ENCODE measurements at places on chromosomes 4 and X.

DNA sequence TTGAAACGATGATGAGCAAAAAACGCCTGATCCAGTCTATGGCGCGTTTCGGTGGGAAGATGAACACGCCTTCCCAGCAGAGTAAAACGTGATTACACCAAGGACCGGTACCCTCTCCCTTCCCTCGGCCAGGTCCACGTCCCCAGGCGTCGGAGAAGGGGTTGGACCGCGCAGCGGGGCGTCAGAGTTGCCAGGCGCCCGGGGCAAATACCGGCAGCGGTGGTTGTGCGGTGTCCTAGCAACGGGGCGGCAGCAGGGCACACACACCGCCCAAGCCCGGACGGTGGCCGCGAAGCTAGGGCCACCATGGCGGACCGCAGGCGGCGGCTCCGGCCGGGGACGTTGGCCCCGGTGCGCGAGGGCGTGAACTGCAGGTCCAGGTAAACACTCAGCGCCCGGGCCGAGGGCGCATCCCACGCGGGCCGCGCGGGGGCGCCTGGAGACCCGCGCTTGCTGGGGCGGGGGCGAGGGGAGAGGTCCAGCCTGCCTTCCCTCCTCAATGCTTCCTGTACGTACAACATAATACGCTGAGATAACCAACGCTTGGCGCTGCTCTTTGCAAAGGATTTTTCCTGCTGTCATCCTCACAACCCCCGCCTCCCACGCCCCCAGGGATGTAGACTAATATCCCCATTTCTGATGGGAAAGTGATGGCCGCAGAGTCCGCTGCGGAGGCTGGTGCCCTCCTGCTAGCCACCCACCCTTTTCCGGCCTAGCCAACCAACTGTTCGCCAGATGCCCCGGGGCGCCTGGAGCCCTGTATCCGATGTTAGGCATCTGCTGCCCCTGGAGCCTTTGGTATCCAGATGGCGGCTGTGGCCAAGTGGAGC is at the start of gene FAM47E:
Gene FAM47E, plus strand, starts transcription at position 281 of the 830 bp plus-strand sequence. Its CDS starts 26 bp downstream, at position 307.
- DNase-seq: no peak

DNA sequence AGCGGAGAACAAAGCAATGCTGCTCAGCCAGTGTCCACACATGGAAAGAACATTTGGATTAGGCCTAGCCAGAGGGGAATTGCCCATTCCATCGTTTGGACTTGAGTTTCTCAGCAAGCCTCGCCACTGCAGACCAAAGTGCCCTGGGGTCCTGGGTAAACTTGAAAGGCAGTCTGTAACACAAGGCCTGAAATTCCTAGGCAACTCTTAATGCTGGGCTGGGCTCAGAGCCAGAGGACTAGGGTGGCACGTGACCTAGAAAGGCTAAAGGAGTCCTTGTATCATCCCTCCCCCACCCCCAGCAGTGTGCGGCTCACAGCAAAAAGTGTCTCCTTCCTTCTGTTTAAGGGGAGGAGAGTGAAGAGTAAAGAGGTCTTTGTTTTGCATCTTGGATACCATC is 210.4 kb upstream of the ARX start:
- DNase-seq: no peak

GRCh38 chr4:1209821-1210220 is 37.4 kb upstream of the SPON2 start:
- DNase-seq: no peak

GRCh38 chrX:148568763-148569162 is 68.3 kb downstream of the AFF2 start:
- DNase-seq: no peak

GRCh38 chr4:154441124-154441523 is 50.5 kb downstream of the DCHS2 start:
- DNase-seq: no peak

DNA sequence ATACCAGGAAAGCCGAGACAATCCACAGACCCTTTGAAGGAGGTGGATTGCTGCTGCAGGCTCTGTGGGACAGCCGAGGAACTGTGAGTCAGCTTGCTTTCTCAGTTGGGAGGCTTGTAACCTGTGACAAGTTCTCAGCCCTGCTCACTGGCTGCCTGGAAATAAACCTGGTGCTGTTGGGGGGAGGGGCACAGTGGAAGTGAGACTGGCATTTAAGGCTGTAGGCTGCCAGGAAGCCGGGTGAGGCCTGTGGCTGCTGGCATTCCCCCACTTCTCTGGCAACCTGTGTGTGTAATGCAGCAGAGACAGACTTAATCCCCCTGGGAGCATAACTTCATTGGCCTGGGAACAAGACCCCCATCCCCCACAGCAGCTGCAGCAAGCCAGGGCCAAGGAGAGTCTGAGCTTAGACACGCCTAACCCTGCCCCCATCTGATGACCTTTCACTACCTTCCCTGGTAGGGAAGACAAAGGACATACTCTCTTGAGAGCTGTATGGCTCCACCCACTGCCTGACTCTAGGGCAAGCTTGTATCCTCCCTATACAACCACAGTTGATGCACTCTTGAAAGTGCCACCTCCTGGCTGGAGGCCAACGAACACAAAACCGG is 64.1 kb downstream of the ALPK1 start:
- DNase-seq: no peak

GRCh38 chr4:7654550-7655445 is 220.1 kb upstream of the PSAPL1 start:
- no peak for DNase-seq

- no peak for DNase-seq
Observed at GRCh38 chrX:133300591-133300990, 82.4 kb upstream of the TFDP3 start.

GRCh38 chr4:121126449-121127006 is 37.6 kb downstream of the TNIP3 start:
- no peak for DNase-seq

- DNase-seq: no peak
Observed at GRCh38 chrX:109489174-109489573, 7.3 kb upstream of the GUCY2F start.

DNA sequence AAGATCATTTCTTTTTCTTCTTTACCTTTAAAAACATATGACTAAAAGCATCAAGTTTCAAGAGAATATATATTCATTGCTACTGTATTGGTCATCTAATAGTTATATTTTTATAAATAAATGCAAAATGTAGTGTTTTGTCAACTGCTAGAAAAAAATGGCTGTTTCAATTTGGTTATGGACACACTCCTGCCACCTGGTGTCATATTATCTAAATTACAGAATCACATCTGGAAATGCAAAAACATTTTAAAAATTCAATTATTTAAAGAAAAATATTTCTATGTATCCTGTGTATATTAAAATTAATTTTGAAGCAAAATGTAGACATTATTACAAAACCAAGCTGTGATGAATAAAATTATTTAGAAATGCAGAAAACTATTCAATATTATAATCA is 329.4 kb upstream of the PCDH18 start:
- no peak for DNase-seq

GRCh38 chrX:20309806-20310205 is 43.1 kb upstream of the RPS6KA3 start:
- DNase-seq: no peak

GRCh38 chr4:138399081-138399480 is 156.9 kb upstream of the SLC7A11 start:
- DNase-seq: no peak

DNA sequence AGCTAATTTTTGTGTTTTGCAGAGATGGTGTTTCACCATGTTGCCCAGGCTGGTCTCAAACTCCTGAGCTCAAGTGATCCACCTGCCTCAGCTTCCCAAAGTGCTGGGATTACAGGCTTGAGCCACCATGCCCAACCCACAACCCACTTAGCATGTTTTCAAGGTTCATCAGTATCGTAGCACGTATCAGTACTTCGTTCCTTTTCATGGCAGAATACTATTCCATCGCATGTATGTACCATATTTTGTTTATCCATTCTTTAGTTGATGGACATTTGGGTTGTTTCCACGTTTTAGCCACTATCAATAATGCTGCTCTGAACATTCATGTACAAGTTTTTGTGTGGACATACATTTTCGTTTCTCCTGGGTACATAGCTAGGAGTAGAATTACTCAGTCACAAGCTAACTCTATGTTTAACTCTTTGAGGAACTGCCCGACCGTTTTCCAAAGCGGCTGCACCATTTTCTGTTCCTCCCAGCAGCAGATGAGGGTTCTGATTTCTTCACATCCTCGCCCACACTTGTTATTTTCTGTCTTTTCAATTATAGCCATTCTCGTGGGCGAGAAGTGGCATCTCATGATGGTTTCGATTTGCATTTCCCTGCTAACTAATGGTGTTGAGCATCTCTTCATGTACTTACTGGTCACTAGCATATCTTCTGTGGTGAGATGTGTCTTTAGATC is 32.5 kb downstream of the MAN2B2 start:
- no peak for DNase-seq

- DNase-seq: no peak
Observed at GRCh38 chr4:681736-682451, 7.1 kb downstream of the SLC49A3 start.

GRCh38 chrX:39682778-39683177 is 415.0 kb downstream of the BCOR start:
- no peak for DNase-seq

DNA sequence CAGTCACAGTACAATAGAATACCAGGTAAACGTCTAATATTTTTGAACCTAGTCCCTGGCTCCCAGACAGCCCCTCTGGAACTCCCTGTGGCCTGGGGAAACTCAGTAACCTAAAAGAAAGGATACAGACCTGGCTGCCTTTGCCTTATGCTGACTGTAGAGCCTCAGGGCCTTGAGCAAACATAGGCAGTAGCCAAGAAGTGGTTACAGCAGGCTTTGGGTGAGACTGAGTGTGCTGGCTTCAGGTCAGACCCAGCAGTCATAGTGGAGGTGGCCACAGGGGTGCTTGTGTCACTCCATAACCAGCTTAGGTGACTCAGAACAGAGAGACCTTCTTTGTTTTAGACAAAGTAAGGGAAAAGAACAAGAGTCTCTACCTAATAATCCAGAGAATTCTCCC is 141.8 kb upstream of the PRDX4 start:
- no peak for DNase-seq

- DNase-seq: no peak
Observed at GRCh38 chr4:11049001-11049400, 364.4 kb upstream of the CLNK start.

- DNase-seq: no peak
Observed at GRCh38 chrX:70033348-70034051, 16.2 kb downstream of the AWAT2 start.

GRCh38 chr4:47494124-47494430 is 9.0 kb downstream of the ATP10D start:
- DNase-seq: no peak

DNA sequence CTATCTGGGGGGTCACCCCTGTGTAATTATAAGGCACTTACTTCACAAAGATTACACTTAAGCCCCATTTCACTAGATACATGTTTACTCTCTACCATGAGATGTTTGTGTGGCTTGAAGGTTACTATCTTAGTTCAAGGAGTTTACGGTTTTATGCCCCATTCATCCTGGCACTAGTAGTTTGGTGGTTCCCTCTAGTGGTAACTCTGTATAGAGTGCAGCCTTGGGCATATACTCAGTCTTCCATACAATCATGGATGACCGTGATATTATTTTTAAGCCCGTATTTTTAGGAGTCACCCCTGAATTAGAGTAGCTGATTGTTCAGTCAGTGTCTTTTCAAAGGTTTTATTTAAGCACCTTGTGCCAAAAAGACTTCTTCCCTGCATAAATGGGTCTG is 109.9 kb upstream of the FAM47C start:
- no peak for DNase-seq

DNA sequence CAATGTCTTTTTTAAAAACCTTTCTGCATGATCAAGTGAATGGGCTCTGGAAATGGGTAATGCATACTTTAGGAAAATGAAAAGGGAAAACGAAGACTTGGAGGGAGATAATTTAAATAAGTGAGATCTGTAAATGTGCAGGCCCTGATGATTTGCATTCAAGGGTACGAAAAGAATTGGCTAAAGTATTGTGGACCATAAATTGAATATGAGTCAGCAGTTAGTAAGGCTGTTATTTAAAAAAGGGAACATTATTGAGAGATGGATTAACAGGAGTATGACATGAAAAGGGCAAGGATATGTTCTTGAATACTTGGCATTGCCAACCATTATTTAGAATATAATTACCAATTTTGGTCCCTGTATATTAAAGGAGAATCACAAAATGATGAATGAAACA is 125.5 kb downstream of the GPAT3 start:
- DNase-seq: no peak

DNA sequence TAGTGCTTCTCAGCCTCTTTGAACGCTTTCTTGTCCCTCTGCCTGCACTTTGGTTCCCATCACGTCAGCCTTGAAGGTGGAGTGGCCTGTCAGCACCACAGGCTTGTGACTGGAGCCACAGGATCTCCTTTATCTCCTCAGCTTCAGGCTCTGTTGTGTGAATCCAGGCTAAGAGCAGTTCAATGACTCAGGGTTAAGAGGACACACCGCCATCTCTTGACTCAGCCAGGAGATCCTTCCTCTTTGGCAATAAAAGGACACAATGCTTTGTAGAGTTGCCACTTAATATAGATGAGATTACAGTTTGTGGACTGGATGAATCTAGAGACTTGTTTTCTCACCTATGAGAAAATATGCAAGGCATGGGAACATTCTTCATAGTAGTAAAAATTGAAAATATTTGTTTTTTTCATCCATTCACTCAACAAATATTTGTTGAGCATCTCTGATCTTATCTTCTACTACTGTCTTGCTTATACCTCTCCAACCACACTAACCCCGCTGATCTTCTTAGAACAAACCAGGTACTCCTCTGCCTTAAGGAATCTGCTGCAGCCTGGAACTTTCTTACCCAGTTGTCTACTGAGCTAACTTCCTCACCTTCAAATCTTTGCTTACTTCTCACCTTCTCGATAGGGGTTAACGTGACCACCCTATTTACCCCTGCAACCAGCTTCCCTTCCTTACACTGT is 62.3 kb downstream of the UCHL1 start:
- DNase-seq: no peak

- no peak for DNase-seq
Observed at GRCh38 chr4:22607382-22607781, 85.4 kb upstream of the GBA3 start.

- DNase-seq: no peak
Observed at GRCh38 chr4:184016759-184017668, 111.9 kb downstream of the STOX2 start.

GRCh38 chr4:6938237-6938636 is 28.6 kb downstream of the TBC1D14 start:
- no peak for DNase-seq

DNA sequence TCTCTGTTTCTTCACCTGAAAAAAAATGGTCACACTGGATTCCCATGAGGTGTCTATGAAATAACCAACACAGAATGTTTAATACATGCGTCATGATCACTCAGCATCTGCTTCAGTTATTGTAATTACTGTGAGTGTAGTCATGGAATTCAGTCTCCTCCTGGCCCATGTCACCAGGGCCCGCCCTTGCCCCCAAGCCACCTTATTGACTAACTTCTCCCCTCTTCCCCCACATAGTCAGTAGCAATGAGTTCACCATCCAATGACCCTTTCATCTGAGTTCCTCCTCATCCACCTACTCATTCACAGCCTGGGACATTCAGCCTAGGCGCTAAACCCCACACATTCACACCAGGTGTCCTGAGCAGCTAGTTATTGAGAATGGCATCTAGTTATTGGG is 15.6 kb downstream of the PNMA6F start:
- DNase-seq: no peak

DNA sequence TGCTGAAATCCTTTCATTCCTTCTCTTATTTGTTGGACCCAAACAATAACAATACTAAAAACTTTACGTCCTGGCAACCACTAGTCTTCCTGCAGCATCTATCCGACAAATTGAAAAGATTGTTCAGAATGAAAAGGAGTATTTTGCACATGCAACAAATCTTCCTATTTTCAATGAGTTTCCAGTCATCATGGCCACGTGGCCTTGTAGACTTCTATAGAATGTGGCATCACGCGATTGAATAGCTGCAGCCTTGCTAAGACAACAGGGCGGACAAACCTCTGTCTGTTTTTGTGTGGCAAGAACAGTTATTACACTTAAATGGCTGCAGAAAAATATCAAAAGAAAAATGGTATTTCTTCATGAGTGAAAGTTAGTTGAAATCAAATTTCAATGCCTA is 297.9 kb upstream of the LCORL start:
- DNase-seq: no peak
